ENCODE measurements at places on chromosomes 4 and X. TPM values are rescaled to one million over a fixed set of nuclear protein-coding genes. Genes with fewer than 3 reads are reported as not detected.

Gene RTL9
- total RNA-seq = not detected

Gene CCKAR
- 2.1 TPM for total RNA-seq

Gene ODAPH
- not detected for total RNA-seq

Gene CEP44
- 19.0 TPM for total RNA-seq

Gene CCDC110
- total RNA-seq = 0.67 TPM

Gene TMPRSS11D
- 17.6 TPM for total RNA-seq

Gene PDZD11
- total RNA-seq = 32.1 TPM

Gene EMCN
- total RNA-seq = 23.8 TPM

Gene FAT1
- 197 TPM for total RNA-seq

Gene CNKSR2
- total RNA-seq = 55.3 TPM

Gene SLC30A9
- 43.8 TPM for total RNA-seq

Gene GAGE12J
- total RNA-seq = not detected

DNA sequence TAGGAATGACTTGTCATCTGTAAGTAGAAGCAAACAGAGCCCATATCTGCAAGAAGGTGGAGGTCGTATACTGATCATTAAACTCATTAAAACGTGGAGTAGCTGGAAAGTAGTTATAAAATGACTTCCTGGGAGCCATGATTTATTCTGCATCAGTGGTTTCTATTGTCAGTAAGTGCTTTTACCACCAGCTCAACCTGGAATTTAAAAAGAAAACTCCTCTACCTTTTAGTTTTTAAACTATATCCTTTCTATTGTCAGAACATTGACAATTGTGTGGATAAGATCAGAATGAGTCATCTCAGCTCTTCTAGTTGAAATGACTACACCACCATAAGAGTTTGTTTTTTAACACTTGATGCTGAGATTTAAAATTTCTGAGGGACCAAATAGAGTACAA is 651.2 kb upstream of the GALNT7 start:
- no peak for ATAC-seq
- no peaks in the 10 kb centered on the region for H3K36me3 ChIP-seq
- H3K4me3 ChIP-seq = no peak overlapping the region
- H3K4me1 ChIP-seq = no peaks in the 10 kb centered on the region
- H3K27me3 ChIP-seq = no peaks in the 10 kb centered on the region

GRCh38 chr4:32929796-32930699 is 2209.9 kb downstream of the PCDH7 start:
- no peaks in the 10 kb centered on the region for H3K27me3 ChIP-seq
- ATAC-seq = peak; percentile 56
- H3K4me1 ChIP-seq = no peaks in the 10 kb centered on the region
- H3K27ac ChIP-seq = no peak overlapping the region
- H3K4me3 ChIP-seq = no peak overlapping the region
- no peaks in the 10 kb centered on the region for H3K36me3 ChIP-seq

GRCh38 chr4:69141320-69141719 is 45.0 kb downstream of the UGT2B7 start:
- ATAC-seq = no peak
- H3K4me3 ChIP-seq = no peak overlapping the region
- H3K27ac ChIP-seq = no peak overlapping the region
- H3K27me3 ChIP-seq = no peaks in the 10 kb centered on the region

- H3K4me1 ChIP-seq = no peaks in the 10 kb centered on the region
- no peaks in the 10 kb centered on the region for H3K27me3 ChIP-seq
- no peak for ATAC-seq
- H3K36me3 ChIP-seq = no peaks in the 10 kb centered on the region
- H3K27ac ChIP-seq = no peak overlapping the region
Measured at GRCh38 chr4:156085100-156085499, 131.4 kb upstream of the CTSO start.

DNA sequence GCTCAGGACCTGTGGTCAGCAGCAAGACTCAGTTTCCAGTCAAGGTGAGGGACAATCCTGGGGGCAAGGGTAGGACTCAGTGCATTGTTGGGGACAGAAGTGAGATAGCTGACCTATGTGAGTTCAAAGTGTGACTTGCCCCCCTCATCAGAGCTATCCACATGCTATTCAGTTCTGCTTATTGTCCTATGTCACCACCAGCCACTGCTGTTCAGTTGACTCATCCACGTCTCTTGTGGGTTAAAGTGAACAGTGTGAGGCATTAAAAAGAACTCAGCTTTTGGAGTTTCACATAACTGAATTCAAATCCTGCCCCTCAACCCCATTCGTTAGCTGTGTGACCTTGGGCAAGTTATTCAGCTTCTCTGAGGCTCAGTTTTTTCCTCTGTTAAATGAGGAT is 4.4 kb upstream of the APLN start:
- ATAC-seq = no peak
- H3K4me3 ChIP-seq = no peak overlapping the region
- peaks cover 12% of the 10 kb centered on the region for H3K4me1 ChIP-seq
- H3K36me3 ChIP-seq = no peaks in the 10 kb centered on the region

DNA sequence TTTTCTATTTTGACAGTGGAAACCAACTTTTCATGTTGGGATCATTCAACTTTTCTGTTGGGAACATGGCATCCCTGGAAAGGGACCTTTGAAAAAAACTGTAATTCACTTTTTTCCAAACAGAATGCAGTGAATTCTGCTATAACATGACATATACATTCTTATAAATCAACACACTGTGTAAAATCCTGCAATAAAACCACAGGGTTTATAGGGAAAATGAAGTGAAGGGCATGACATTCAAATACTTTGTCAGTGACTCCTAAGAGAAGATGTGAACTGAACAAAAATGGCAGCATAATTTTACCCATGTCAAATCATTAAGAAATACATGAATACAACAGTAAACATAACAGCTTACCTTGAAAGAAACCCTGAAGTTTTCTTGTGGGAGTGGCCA is 264.5 kb upstream of the ANKRD50 start:
- H3K27me3 ChIP-seq = no peaks in the 10 kb centered on the region
- H3K27ac ChIP-seq = no peak overlapping the region

GRCh38 chrX:49230500-49231232 is 2.5 kb downstream of the CACNA1F start:
- H3K36me3 ChIP-seq = no peaks in the 10 kb centered on the region
- peaks cover 15% of the 10 kb centered on the region for H3K27me3 ChIP-seq
- H3K4me1 ChIP-seq = peaks cover 6% of the 10 kb centered on the region
- H3K27ac ChIP-seq = no peak overlapping the region

GRCh38 chrX:141652286-141652685 is 46.3 kb downstream of the SPANXD start:
- no peak overlapping the region for H3K27ac ChIP-seq
- H3K4me3 ChIP-seq = no peak overlapping the region
- no peaks in the 10 kb centered on the region for H3K4me1 ChIP-seq
- H3K27me3 ChIP-seq = no peaks in the 10 kb centered on the region
- no peak for ATAC-seq

GRCh38 chr4:127574643-127575042 is 58.1 kb upstream of the INTU start:
- H3K4me1 ChIP-seq = no peaks in the 10 kb centered on the region
- no peaks in the 10 kb centered on the region for H3K36me3 ChIP-seq
- ATAC-seq = no peak
- H3K27me3 ChIP-seq = no peaks in the 10 kb centered on the region

DNA sequence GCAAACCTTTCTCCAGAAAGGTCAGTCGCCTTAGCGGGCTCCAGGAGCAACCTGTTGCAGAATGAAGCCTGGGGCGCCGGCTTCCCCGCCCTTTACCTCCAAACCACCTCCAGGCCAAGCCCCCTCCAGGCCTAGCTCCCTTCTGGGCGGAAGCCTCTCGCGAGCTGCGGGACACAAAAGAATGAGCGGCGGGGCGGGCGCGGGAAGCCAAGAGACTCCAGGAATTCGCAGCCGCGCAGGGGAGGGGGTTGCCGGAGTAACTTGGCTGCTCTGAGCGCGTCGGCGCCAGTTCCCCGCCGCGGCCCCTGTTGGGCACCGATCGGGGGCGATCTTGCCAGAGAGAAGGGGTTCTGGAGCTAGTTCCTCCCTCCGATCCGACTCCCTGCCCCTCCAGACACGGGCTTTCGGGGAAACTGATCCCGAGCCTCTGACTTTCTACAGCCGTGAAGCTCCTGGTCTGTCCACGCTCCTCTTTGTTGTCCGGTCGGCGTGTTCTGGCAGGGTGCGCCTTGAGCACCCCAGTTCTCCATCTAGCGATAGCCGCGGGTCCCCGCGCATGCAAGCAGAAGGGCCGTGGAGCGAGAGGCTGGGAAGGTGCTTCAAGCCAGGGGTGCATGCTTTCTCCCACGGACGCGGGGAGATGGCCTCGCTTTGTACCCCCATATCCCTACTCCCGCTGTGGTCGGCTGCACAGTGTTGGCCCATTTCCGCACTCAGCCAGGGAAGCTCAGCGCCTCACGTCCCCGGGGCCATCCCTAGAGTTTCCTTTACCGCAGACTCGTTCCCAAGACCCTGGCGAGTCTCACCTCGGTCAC is 1.2 kb downstream of the PROM1 start:
- peak overlapping the region; percentile 52 for H3K4me3 ChIP-seq
- peaks cover 22% of the 10 kb centered on the region for H3K4me1 ChIP-seq
- peaks cover 76% of the 10 kb centered on the region for H3K27me3 ChIP-seq
- peak overlapping the region; percentile 12 for H3K27ac ChIP-seq

GRCh38 chr4:40933272-40934053 is 183.7 kb downstream of the NSUN7 start:
- no peak overlapping the region for H3K27ac ChIP-seq
- H3K36me3 ChIP-seq = peaks cover 42% of the 10 kb centered on the region
- H3K4me1 ChIP-seq = peaks cover 16% of the 10 kb centered on the region
- H3K27me3 ChIP-seq = no peaks in the 10 kb centered on the region

- no peak overlapping the region for H3K4me3 ChIP-seq
- no peaks in the 10 kb centered on the region for H3K27me3 ChIP-seq
- no peak for ATAC-seq
- H3K36me3 ChIP-seq = no peaks in the 10 kb centered on the region
- H3K4me1 ChIP-seq = no peaks in the 10 kb centered on the region
Measured at GRCh38 chr4:162972661-162973330, 193.9 kb downstream of the NAF1 start.

DNA sequence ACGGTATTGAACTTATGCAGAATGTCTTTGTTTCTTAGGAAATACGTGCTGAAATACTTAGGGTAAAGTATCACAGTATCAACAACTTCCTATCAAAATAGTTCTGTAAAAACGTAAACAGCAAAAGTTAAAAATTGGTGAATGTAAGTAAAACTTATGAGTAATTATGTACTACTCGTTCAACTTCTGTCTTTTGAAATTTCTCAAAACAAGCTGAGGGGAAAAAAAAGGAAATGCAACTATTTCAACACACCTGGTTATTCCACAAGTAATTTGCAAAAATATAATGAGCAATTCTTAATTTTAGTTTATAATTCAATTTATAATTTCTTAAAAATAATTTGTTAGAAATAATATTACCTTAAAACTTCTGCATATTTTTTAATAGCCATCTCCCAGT is 8.3 kb downstream of the PPID start:
- no peak overlapping the region for H3K27ac ChIP-seq
- no peak for ATAC-seq
- no peaks in the 10 kb centered on the region for H3K4me1 ChIP-seq
- H3K27me3 ChIP-seq = no peaks in the 10 kb centered on the region
- peaks cover 2% of the 10 kb centered on the region for H3K36me3 ChIP-seq

- H3K27me3 ChIP-seq = no peaks in the 10 kb centered on the region
- ATAC-seq = no peak
- no peaks in the 10 kb centered on the region for H3K4me1 ChIP-seq
- H3K4me3 ChIP-seq = no peak overlapping the region
- no peaks in the 10 kb centered on the region for H3K36me3 ChIP-seq
Measured at GRCh38 chr4:99991741-99992140, 41.7 kb upstream of the H2AZ1 start.

GRCh38 chr4:76199664-76200211 is 13.9 kb downstream of the SCARB2 start:
- ATAC-seq = no peak
- peaks cover 53% of the 10 kb centered on the region for H3K4me1 ChIP-seq
- no peaks in the 10 kb centered on the region for H3K36me3 ChIP-seq
- H3K4me3 ChIP-seq = no peak overlapping the region
- H3K27ac ChIP-seq = peak overlapping the region; percentile 37
- H3K27me3 ChIP-seq = no peaks in the 10 kb centered on the region

- no peak for ATAC-seq
- H3K4me3 ChIP-seq = no peak overlapping the region
- H3K27me3 ChIP-seq = no peaks in the 10 kb centered on the region
- no peaks in the 10 kb centered on the region for H3K4me1 ChIP-seq
Measured at GRCh38 chr4:68592673-68593072, 16.6 kb upstream of the UGT2B17 start.

- no peak overlapping the region for H3K27ac ChIP-seq
- H3K4me3 ChIP-seq = no peak overlapping the region
- H3K4me1 ChIP-seq = no peaks in the 10 kb centered on the region
- ATAC-seq = no peak
- no peaks in the 10 kb centered on the region for H3K36me3 ChIP-seq
- H3K27me3 ChIP-seq = no peaks in the 10 kb centered on the region
Measured at GRCh38 chr4:115119804-115120352, 6.5 kb upstream of the NDST4 start.

DNA sequence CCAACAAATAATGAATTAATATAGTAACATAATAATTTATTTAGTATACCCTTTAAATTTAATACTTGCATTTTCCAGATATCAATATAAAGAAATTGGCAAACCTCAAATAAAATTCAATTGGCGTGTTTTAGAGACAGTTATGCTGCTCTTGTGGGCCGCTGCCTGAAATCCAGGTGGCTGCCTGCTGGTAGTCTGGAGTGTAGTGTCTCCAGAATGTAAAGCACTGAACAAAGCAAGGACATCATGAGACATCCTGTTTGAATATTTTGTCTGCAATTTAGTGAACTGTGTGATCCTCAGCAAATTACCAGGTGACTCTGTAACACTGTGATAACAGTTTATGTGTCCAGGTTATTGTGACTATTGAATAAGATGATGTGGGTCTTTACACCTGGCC is 29.9 kb downstream of the ZFP42 start:
- no peak overlapping the region for H3K27ac ChIP-seq
- H3K36me3 ChIP-seq = no peaks in the 10 kb centered on the region
- H3K27me3 ChIP-seq = no peaks in the 10 kb centered on the region
- ATAC-seq = no peak
- H3K4me3 ChIP-seq = no peak overlapping the region
- no peaks in the 10 kb centered on the region for H3K4me1 ChIP-seq

- no peaks in the 10 kb centered on the region for H3K36me3 ChIP-seq
- H3K27ac ChIP-seq = no peak overlapping the region
- no peaks in the 10 kb centered on the region for H3K27me3 ChIP-seq
- peaks cover 19% of the 10 kb centered on the region for H3K4me1 ChIP-seq
- H3K4me3 ChIP-seq = no peak overlapping the region
Measured at GRCh38 chr4:95068401-95068800, 310.6 kb downstream of the BMPR1B start.

DNA sequence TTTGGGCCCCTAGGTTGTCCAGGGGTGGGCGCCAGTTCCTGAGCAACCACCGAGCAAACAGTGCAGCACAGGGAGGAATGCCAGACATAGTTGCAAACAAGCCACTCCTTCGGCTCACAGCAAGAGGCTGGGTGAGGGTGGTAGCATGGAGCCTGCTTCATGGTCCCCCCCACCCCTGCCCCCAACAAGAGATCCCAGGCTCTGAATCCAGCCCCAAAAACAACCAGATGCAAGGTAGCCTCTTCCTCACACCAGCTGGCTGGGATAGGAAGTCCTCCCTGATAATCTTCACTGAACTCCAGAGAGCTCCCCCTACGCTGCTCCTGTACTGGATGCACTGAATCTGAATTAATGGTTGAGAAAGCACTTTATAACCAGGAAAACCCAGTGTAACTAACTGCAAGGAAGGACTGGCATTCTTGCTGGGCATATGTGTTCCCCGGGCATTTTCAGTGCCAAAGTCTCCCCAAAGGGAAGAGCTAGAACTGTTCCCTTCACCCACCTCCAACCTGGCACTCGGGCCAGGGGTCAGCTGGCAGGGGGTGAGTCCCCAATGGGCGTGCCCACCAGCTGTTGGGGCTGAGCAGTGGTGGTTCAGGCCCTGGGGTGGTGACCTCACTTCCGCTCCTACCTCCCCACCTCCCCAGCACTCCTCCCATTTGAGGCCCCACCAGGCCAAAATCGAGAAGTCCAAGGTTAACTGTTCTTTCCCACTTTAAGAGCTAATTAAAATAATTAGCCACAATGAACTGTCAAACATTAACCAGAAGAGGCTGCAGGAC is 1.5 kb downstream of the ELF4 start:
- H3K27ac ChIP-seq = peak overlapping the region; percentile 81
- H3K27me3 ChIP-seq = no peaks in the 10 kb centered on the region
- H3K4me3 ChIP-seq = peak overlapping the region; percentile 95
